Activated CD8-positive, alpha-beta memory T cell treated with anti-CD3 and anti-CD28 coated beads for 1 hour (primary cell): ENCODE measurements at places on chromosomes 7 and 10.

DNA sequence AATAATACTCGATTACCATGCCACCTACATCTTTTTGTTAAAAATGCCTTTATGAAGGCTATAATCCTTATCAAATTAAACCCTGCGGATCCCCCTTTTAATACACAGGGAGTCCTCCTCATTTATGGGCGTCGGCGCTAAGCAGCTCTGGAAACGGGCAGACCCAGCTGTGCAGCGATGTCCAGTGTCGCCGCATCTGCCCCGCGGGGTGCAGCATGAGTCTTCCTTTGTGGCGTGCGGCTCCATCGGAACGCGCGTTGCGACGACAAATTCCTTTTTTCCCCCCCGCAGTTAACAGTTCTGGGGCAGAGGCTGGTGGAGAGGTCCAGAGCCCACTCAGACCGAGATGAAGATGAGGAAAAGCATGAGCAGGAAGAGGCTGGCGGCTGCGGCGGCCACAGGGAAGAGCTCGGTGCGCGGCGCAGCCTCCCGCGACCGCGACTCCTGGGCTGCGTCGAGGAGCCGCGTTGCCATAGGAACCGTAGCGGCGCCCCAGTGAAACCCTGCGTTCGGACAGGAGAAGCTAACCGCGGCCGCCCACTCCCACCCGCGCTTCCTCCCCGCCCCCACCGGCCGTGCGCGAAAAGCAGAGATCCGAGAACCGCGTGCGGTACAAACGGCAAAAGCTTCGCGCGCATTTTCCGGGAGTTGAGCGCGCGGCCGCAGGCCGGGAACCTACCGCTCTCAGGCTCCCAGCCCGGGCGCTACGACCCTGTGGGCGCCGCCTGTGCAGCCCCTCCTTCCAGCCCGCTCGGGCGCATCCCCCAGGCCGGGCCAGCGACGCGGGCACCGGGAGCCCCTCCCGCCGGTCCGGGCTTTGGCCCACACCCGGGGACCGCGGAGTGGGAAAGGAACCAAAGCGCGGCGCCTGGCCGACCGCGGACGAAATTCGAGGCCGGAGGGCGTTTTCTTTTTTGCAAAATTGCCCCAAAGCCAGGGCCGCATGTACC lies 130.6 kb downstream of the SPAG6 start:
- DNase-seq = no peak

DNA sequence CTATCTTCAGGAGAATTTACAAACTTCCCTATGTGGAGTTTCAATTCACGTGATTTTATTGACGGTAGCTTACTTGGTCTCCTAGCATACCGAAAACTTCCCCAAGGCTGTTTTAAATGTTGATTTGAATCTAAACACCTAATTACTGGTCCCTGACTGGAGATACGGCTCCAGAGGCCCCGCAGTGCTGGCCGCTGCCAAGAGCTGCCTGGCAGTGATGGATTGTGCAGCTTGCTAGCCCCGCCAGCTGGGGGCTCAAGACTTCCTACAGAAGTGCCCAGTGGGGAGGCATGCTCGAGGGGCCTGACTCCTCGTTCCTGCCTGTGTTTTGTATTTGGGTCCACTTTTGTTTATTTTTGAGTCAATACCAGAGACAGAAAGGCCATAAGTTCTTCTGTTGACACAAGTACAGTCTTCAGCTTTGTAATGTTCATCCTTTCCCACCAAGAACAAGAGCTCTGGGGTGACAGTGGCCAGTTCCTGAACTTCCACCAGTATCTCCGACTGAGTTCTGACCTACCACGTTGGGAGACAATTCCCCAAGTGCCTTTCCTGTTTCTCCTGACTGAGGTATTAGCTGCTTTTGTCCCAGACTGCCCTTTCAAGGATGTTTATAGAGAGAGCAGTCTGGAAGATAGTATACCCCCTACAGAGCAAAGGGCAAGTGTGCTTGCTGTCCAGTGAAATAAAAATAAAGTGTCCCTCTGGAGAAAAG lies 80.7 kb upstream of the CXCL12 start:
- no peak for DNase-seq

DNA sequence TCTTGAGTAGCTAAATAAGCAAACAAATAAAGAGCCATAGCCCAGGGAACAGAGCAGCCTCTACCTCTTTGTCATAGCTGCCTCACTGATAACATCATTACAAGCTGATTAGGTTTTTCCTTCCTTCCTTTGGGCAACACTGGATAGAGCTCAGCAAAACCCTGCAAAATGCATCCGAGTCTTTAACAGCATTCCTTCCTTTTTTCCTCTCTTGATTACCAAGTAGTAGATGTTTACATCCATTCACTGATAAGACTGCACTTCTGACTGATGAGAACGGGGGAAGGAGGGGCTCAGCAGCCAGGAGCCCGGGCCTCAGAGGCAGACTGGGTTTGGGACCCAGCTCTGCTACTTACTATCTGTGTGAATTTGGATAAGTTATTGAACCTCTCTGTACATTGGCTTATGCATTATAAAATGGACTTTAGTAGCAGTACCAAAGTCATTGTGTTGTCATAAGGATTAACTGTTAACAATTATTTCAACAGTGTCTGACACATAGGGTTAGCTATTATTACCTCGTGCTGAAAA lies 214.2 kb downstream of the ANK3 start:
- DNase-seq = no peak

DNA sequence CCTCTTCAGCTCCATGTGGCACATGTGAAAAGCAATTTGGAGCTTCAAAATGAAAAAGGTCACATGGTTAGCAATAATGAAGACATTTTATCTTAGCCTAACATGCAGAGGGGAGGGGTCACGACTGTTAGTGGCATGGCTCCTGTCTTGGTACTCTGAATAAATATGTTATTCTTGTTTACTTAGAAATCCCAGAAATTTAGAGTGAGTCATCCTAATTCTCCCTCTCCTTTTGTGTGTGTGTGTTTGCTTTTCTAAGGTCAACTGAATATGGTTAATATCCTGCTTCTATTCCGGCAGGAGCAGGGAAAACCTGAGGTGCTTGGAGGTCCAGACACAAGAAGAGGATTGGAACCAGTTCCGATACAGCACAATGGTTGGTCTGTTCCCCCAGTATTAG lies 17.6 kb downstream of the BCCIP start:
- no peak for DNase-seq

DNA sequence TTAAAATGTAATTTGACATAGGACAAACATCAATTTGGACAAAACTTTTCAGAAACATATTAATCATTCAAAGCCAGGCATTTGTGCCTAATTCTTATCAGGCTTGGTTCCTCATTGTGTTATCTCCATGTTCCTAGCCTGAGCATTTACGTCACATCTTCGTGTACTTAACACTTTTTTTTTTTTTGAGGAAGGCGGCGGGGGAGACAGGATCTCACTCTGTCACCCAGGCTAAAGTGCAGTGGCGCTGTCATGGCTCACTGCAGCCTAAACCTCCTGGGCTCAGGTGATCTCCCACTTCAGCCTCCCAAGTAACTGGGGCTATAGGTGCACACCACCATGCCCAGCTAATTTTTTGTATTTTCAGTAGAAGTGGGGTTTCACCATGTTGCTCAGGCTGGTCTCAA lies 19.8 kb downstream of the HNRNPA2B1 start:
- DNase-seq = no peak

DNA sequence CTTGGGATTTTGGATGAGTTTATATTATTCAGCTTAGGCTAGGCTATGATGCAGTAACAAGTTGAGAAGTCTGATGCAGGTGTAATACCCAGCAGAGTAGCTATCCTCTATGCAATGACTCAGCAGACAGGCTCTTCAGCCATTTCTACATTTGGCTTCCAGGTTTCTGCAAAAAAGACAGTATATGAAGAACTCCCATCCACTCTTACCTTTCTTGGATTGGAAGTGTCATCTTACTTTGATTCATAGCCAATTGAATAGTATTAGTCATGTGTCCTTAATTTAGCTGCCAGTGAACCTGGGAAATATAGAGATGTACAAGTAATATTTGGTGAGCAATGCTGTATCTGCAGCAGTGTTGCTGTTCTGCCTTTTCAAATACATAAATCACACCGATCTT lies 127.8 kb upstream of the NPSR1 start:
- DNase-seq = no peak

- DNase-seq = no peak
Observed at GRCh38 chr7:124457841-124458240, 307.8 kb downstream of the GPR37 start.

DNA sequence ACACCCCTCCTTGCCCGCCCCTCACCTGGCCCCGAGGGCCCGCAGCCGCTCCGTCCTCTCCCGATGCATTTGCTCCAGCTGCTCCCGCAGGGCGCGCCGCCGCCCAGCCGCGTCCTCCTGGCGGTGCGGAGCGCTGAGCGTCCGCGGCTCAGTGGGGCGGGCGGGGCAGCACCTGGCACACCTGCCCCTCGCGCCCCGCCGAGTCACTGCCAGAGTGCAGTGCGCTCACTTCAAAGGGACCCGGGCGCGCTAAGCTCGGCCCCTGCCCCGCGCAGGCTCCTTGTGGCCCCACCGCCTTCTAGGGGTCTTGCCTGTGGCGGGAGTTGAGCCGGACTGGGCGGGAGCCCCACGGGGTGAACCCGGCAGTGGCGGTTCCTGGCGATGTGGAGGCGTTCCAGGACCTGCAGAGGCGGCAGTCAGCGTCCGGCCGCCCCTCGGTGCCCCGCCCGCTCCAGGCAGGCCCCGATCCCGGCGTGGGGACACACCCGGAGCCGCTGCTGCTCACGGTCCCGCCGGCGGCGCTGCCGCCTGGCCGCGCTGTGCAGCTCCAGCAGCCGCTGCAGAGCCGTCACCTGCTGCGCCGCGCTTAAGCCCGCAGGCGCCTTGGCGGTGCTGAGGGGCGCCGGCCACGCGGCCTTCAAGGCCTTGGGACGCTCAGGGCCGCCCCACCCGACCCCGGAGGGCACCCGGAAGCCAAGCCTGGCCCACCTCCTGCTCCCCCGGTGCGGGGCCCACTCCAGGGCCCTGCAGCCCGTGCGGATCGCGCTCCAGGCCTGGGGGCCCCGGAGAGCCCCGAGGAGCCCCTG lies 6.7 kb downstream of the ATP6V1F start:
- no peak for DNase-seq

GRCh38 chr10:86341361-86341811 lies 25.2 kb downstream of the GRID1 start:
- DNase-seq = no peak

DNA sequence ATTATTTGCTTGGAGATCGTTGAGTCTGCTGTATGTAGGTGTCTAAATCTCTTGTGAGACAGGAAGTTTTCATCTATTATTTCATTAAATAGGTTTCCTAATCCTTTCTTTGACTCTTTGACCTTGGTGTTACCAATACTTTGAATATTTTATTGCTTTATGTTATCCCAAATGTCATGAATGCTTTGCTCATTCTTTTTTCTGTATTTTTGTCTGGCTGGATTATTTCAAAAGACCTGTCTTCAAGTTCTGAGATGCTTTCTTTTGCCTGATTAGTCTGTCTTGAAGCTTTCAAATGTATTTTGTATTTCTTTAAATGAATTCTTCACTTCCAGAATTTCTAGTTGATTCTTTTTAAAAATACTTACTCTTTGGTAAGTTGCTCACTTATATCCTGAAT lies 27.3 kb downstream of the UBE3C start:
- no peak for DNase-seq

DNA sequence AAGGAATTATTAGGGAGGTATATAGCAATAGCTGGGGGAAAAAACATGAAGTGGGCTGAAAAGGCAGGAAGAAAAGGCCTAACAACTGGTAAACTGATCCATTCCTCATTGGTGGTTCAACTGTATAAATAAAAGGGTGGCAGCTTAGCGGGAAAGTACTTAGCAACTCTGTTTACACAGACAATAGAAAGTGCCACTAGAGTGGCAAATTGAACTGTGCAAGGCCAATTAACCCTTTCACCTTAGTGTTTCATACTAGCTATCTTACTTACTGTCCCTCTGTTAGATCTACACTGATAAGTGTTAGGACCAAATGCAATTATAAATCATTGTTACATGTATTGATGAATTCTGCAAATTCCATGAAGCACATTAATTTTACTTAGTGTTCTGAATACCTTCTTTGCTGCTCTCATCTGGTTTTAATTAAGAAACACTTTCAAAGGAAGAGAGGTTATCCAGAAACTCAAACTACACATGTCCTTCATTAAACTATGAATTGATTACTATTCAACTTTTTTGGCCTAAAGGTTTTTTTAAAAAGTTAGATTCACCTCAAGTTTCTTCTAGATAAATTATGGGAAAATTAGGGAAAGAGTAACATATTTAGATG lies 28.0 kb downstream of the DNAJC1 start:
- DNase-seq = no peak

DNA sequence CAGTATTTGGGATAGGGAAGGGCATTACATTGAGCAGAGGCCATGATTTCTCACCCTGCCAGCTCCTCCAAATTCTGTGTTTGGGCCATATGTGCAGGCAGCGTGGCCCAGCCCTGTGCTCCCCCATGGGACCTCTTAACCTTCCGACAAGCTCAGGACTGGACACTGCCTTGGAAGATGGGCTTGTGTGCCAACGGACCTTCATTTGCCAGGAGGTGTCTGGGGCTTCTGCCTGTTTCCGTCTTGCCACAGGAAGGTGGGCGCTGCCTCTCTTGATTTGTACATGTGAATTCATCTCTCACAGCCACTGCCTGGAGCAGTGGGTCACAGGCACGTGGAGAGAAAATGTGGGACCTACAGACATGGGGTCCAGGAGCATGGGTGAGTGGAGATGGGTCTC lies 272.6 kb downstream of the CCSER2 start:
- DNase-seq = no peak

- DNase-seq = no peak
Observed at GRCh38 chr7:33965183-33965744, 59.9 kb downstream of the BMPER start.

- DNase-seq = no peak
Observed at GRCh38 chr10:132783165-132783939, 2.6 kb downstream of the NKX6-2 start.

- DNase-seq = no peak
Observed at GRCh38 chr10:103757531-103758293, 97.7 kb downstream of the SH3PXD2A start.

- DNase-seq = no peak
Observed at GRCh38 chr10:985361-985760, 2.9 kb upstream of the GTPBP4 start.
